ENCODE measurements at places on chromosomes 3 and 15. TPM values are rescaled to one million over a fixed set of nuclear protein-coding genes. Genes with fewer than 3 reads are reported as not detected.

Gene LRRC3B
- 3.7 TPM for total RNA-seq

DNA sequence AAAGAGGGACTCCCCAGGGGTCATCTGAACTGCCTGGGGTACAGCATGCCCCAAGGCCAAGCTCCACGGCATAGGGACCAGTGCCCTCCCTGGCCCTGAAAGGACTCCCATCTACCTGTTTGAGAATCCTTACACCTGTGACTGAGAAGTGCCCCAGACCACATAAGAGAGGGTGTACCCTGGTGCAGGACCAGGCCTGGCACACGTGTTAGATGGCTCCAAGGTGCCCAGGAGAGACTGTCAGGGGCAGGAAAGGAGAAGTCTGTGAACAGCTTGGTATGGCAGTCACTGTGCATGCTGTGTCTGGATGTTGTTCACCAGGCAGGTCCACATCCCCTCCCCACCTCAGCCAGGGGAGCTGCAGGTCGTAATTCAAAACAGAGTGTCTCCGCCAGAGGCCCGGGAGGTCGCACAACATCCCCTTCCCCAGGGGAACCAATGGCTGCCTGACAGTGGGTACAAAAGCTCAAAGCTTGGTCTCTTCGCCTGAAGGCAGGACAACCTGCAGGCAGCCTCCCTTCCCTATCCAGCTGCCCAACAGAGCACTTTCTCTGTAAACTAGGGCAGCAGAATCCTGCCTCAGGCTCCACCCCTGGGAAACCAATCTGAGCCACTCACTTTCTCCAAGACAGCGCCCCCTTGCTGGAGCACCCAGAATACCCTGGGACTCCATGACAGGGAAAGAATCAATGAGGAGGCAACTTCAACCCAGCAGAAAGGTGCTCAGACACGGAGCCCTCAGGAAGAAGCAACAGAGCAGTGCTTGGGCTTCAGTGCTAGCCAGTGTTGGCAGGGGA lies 3.9 kb downstream of the NUP210 start:
- ATAC-seq, result no peak

Gene DPPA4
- 24.3 TPM for total RNA-seq

Gene ZNF80
- 0.60 TPM for total RNA-seq

GRCh38 chr15:25900901-25901300 lies 37.8 kb upstream of the ATP10A start:
- no peak for ATAC-seq

DNA sequence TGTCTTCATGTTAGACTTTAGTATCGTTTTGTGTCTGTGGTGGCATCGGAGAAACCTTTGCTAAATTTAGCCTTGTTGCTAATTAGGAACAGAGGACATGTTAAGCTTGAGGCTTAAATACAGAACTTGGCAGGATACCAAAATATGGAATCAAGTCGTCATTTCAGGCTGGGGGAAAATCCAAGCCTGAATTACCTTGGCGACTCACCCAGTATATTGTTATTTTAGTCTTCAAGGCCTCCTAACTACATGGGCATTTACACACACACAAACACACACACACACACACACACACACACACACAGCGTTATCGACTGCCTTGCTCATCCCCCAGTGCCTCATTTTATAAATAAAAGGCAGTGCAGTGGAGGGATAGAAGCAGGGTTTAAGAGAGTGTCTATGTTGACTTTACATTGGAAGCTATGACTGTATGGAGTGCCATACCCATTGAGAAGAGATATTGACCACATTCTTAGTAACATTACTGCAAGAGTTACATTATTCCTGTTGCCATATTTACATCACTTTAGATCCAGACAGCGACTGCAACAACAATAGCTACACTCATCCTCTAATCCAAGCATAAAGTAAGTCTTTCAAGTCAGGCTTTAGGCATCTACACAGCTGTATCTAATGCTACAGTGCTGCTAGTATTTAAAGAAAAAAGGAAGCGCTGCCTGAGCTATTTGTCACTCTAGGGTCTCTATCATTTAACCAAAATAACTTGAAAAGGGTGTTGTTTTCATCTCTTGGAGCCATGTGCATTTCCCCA lies 210.8 kb upstream of the SEMA6D start:
- ATAC-seq, result no peak

DNA sequence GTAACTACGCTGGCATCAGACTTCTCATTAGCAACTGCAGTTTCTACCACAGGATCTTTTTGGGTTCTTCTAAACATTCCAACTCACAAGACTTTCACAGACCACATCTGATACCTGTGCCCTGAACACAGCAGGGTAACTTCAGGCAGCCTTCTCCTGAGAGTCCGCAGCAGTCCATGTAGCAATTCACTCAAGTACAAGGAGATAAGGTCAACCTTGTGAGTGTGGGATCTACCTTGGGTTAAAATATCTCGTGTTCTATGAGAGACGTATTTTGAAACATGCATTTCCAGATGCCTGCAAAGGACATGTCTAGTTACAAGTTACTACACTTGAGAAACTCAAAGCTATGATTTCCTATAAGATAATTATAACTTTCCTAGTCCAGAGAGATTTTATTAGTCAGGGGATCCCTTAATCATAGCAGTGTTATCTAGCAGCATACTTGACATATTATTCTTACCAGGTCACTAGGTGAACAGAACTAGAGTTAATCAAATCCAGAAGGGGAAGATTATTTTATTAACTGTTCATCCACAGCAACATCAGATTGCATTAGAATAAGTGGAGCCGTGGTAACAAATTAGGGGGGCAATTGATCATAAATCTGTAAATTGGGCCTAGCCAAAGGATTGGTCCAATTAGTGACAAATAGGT lies 66.4 kb downstream of the ASTE1 start:
- no peak for ATAC-seq

Gene PLSCR5
- not detected for total RNA-seq

- peak; percentile 59 for ATAC-seq
These were observed 35.5 kb upstream of the TIMP4 start for GRCh38 chr3:12194209-12194608.

DNA sequence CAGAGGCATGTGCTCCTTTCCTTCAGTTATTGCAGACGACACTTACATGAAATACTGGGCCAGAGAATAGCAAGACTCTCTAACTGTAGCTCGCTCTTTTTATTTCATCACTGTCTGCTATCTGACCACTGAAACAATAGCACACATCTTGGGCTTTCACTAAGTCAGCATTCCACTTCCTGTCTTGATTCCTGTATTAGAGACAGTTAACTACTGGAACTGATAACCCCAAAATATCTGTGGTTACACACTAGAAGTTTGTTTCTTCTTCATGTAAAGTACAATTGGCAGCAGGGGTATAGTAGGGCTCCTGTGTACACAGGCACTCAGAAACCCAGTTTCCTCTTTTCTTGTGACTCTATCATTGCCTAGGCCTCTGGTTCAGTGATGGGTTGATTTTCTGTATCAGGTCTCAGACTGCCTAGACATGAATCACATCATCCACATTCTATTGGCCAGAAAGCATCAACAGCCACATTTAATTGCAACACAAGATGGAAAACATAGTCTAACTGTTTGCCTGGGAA lies 230.2 kb upstream of the CD96 start:
- no peak for ATAC-seq

- no peak for ATAC-seq
These were observed 76.2 kb downstream of the TRIM42 start for GRCh38 chr3:140753865-140754754.

Gene CFAP20DC
- total RNA-seq, result 5.5 TPM

- peak; percentile 79 for ATAC-seq
These were observed 112.9 kb upstream of the SLC6A11 start for GRCh38 chr3:10702961-10703740.

- ATAC-seq, result no peak
These were observed 200.7 kb downstream of the SATB1 start for GRCh38 chr3:18224426-18224825.

DNA sequence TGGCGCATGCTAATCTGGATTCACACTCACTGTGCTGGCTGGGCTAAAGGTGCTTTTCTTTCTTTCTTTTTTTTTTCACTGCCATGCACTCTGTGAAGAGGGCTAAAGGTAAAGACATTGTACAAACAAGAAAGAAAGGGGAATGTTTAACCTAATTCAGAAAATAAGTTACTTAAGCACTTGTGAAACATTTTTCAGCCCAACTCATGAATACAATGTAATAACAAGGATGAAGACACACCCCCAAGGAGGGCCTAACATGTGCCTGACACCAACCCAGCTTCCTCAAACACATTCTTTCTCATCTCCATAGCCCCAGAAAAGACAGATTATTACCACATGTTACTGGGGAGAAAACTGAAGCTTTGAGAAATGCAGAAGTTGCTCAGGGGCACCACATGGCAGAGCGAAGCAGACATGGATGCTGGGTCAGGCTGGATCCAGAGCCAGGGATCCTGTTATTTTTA lies 5.7 kb downstream of the STIMATE start:
- peak; percentile 58 for ATAC-seq

DNA sequence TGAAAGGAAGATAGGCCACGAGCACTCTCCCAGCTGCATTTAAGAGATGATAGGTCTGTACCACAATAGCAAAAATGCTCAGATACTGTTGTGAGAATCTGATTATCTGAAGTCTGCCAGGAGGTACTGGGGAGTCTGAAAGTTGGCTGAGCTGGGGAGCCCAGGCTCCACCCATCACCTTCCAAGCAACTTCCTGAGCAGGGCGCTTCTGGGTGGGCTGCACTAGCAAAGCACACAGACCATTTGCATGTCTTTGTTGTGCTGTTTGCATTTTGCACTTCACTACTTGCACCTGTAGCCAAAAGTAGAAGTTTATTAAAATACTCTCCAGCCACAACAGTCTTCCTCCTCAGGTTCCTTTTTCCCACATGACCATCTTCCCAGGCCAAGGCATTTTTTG lies 133.2 kb downstream of the ALDH1A2 start:
- ATAC-seq, result no peak

Gene KLHL40
- total RNA-seq, result 0.38 TPM

Gene INSYN1
- total RNA-seq, result 27.4 TPM

- ATAC-seq, result no peak
These were observed 19.4 kb upstream of the ALDH1A3 start for GRCh38 chr15:100859970-100860828.

GRCh38 chr3:88019024-88019423 lies 39.8 kb downstream of the CGGBP1 start:
- ATAC-seq, result no peak

All from motor neuron (in vitro differentiated cells).